ENCODE measurements at places on chromosomes 5 and 9.
A peak's percentile ranks its signal among the peaks of the same experiment; 100 is the strongest.

GRCh38 chr5:13328316-13328715 lies 616.2 kb downstream of the DNAH5 start:
- no peak for DNase-seq

DNA sequence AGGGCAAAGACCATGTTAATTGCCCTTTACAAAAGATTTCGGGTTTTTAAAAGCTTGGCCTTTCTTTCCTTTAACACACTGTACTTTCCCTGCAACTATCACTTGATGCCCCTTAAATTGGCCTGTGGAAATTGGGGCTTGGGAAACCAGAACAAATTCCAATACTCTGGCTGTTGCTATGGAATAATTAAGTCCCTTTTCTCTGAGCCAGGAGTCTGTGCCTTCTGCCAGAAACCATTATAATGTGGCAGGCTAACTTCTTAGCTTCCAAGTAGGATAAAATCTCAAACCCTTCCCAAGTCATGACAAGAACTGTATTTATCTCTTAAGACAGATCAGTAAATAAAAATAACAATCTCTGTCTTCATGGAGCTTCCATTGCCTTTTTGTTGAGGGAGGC lies 1.1 kb upstream of the SPINK1 start:
- no peak for DNase-seq

- peak; percentile 36 for DNase-seq
These were observed 789 bp downstream of the DOK3 start for GRCh38 chr5:177508837-177509236.

- DNase-seq = peak; percentile 70
These were observed 102.2 kb upstream of the DAB2 start for GRCh38 chr5:39526914-39527477.

DNA sequence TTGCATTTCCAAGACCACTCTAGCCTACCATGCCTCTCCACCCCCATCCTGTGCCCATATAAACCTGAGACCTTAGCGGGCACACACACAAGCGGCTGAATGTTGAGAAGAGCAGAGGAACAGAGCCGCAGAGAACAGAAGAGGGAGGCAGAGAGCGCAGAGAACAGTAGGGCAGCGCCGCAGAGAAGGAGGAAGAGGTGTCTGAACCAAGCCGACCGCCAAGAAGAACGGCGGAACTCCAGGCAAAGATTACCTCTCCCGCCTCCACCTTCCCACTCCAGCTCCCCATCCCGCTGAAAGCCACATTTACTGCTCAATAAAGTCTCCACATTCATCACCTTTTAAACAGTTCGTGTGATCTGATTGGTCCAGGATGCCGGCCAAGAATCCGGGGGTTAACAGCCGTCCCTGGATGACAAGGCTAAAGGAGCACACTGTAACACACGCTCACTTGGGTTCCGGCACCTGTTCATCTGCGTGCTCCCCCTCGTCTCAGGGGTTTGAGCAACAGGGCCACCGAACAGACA lies 33.2 kb downstream of the GRIN3A start:
- peak; percentile 19 for DNase-seq

DNA sequence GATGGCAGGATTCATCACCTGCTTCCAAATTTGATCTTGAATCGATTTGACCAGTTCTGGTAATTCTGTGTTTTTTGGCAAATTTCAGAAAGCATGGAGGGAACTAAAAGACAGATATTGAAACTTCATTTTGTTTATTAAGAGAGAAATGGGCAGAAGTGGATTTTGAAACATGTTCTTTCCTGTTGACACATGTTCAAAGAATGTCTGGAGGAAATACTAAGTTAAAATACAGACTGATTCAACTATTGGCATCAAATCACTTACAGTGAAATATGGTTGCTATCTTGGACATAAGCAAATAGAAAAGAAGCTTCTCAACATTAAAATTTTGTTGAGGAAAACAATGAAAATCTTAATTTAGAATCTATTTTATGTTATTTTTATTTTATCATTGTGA lies 19.3 kb upstream of the GZMK start:
- no peak for DNase-seq

GRCh38 chr5:60147791-60148190 lies 254.3 kb upstream of the PDE4D start:
- no peak for DNase-seq

- no peak for DNase-seq
These were observed 201.5 kb upstream of the S1PR3 start for GRCh38 chr9:88789785-88790184.
